ENCODE measurements at places on chromosomes 6 and 20.

DNA sequence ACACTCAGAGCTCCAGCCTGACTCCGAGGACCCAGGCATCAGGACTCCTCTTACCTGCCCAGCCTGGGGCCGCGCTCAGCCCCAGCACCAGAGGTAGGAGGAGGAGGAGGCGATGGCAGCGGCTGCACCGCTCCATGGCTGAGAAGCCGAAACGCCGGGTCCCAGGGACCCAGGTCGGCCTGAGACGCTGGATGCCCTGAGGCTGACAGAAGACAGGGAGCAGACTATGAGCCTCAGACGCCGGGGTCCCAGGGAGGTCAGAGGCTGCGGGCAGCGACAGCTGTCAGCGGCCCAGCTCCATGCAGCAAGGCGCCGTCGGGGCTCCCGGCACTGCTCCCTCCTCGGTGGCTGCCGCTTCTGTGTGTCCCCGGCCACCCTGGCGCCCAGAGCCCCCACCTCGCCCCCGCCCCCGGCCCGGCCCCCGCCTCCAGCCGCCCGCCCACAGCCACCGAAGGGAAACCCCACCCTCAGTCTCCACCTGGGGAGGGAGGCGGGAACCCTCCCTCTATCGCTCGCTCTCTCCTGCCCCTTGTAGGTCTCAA lies at the start of gene COL11A2:
COL11A2 (minus strand) TSS at position 363 of the 542 bp plus-strand sequence; CDS start at position 136, 227 bp downstream.
- no peak for DNase-seq

DNA sequence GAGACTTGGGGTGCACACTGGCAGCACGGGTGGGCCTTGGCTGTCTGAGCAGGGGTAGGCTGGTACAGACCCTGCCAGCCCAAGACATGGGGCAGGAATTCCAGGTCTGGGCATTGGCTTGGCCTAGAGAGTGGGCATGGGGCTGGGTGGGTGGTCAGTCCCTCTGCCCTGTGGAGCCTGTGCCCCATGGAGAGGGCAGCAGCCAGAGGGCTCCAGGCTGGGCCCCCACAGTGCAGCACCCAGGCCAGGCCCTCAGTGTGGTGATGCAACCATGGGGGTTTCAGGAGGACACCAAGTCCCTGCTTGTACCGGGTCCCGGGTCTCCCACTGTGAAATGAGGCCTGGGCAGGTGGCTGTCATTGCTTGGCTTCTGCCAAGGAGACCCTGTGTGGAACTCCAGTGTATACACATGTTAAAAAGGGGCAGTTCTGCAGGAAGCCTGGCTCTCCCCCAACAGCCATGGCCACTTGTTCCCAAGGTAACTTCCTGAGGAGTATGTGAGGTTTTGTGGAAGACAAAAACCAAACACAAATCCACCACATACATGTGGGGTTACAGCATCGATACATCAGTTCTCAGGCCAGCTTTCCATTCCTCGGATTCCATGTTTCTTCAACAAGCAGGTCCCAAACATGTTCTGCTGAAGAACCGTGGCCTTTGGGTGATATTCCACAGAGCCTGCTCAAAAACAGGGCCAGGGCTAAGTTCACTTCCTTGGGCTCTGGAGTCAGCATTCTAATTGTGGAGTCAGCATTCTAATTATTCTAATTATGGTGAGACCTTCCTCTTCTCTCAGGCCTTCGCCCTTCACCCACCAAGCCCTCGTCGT lies 77.3 kb downstream of the DACT2 start:
- no peak for DNase-seq

GRCh38 chr6:100774681-100775080 lies 106.4 kb downstream of the ASCC3 start:
- no peak for DNase-seq

GRCh38 chr6:37171201-37171969 lies 1.4 kb downstream of the PIM1 start:
- no peak for DNase-seq

GRCh38 chr20:2768632-2769015 lies 31.8 kb downstream of the CPXM1 start:
- DNase-seq, result no peak

DNA sequence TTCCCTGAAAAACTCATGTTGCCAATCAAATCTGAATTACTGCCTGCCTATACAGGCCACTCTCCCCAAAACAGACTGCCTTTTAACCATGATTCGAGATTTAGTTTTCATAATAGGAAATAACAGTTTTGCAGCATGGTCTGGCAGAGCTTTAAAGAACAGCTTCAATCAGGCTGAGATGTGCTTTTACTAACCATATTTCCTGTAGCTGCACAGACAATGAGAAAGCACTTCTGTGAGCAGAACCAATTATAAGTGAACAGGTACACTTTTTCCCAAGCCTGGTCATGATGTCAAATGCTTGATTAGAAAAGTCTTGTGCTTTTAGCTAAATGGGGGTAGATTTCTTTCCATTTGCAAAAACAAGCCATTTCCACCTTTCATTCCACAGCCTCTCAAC lies 108.2 kb downstream of the THEMIS start:
- DNase-seq, result no peak

GRCh38 chr6:144365271-144365670 lies 80.1 kb downstream of the UTRN start:
- no peak for DNase-seq

GRCh38 chr6:136250686-136251008 lies 536 bp upstream of the MTFR2 start:
- DNase-seq, result no peak

DNA sequence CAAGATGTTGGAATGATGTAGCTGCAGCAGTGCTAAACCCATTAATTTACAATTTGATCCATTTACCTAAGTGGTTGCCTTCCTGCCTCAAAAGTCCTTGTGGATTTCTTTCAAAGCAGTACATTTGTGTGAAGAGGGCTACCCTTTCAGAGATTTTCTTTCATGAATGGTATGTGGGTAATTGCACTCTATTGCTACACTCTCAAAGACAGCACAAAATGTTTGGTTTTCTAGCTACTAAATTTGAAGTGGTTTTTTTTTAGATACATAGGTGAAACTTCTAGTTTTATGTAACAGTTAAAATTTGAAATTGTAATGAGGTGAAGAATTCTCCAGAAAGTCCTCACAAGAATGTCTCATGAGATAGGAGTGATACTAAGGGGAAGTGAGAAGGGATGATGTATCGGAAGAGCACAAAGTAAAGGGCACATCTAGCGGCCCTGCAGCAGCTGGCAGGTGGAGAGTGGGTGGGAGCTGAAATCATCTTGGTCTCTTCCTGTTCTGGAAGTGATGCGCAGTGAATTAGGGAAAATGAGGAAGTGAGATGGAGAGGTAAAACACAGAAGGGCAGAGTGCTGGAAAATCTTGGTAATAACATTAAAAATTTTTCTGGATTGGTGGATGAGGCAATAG lies 236.8 kb upstream of the MAN1A1 start:
- DNase-seq, result no peak

DNA sequence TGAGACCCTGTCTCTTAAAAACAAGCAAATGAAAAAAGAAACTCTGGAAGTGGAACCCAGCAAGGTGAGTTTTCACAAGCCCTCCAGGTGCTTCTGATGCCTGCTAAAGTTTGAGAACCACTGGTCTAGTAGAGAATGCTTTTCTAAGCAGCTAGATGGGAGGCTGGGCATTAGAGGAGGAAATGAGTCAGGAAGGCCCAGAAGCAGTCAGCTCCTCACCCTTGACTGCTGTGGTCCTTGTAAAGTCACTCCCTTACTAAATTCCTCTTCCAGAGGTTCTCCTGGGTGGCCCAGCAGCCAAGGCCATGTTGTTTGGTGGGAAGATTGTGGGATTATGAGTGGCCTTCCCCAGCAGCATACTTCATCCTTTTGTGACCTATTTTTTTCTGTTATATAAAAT lies 52.0 kb upstream of the FYN start:
- DNase-seq, result no peak

Measured in stimulated activated CD4-positive, alpha-beta T cell treated with anti-CD3 and anti-CD28 coated beads, Interleukin-2, amount 100 ng/mL, for 48 hours (primary cell).